ENCODE measurements at places on chromosomes 2 and 18.

GRCh38 chr2:220076734-220077133 is 449.3 kb downstream of the SLC4A3 start:
- DNase-seq = no peak

- no peak for DNase-seq
These were observed 140.6 kb downstream of the FAM124B start for GRCh38 chr2:224261326-224261725.

GRCh38 chr2:68774569-68775271 is 40.1 kb downstream of the ARHGAP25 start:
- DNase-seq = peak; percentile 69

GRCh38 chr2:217527590-217528202 is 475.1 kb downstream of the TNS1 start:
- DNase-seq = no peak

DNA sequence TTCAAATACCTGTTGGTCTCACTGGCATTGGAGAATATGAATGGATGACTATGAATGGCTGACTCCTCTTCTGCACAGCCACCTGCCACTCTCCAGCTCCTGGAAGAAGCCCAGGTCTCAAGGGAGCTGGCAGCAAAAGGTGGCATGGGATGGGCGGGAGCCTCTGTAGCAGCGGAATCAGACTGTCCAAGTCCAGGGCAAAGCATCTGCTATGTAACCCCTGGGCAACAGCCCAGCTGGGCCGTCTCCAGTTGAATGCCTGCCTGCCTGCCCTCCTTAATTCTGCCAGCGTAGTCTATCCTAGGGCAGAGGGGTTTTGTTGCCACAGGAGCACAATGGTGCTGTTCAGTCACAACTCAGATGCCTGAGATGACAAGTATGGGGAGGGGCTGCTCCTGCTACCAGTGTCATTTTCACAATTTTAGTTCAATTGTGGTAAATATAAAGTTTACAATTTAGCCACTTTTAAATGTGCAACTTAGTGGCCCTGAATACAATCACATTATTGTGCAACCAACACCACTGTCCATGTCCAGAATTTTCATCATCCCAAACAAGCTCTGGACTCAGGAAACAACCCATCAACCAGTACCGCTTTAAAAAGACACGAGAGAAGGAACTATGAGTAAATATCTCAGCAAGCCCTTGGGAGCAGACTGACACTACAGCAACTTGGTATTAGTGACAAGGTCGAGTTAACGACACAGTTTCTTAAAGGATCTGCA is 115.2 kb downstream of the MYO5B start:
- no peak for DNase-seq
